Ureter (tissue), 1 donor: ENCODE measurements at places on chromosomes 2 and 18.

DNA sequence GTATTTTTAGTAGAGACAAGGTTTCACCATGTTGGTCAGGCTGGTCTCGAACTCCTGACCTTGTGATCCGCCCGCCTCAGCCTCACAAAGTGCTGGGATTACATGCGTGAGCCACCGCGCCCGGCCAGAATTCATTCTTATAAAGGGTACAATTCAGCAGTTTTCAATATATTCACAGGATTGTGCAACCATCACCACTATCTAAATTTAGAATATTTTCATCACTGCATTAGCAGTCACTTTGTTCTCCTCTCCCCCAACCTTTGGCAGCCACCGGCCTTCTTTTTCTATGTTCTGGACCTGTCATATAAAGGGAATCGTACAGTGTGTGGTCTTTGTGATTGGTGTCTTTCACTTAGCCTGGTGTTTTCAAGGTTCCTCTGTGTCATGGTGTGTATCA, 40.7 kb downstream of the TCF7L1 start:
- DNase-seq = no peak

DNA sequence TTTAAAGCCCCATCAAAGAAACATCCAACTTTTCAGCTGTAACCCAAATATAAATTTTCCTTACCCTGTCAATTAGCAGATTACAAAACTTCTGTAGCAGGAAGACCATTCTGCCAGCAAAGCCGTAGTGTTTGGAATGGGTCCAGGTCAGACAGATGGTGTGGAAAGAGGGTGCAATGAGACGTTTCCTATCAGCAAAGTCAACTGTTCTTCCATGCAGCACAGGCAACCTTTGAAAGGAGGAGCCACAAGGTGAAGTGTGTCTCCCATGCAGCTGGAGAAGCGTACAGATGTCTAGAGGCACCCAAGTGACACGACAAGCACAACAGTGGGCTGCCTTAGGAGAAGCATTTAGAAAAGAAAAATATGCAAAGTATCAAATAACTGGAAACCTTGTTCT, 83.7 kb downstream of the SP3 start:
- DNase-seq = no peak

DNA sequence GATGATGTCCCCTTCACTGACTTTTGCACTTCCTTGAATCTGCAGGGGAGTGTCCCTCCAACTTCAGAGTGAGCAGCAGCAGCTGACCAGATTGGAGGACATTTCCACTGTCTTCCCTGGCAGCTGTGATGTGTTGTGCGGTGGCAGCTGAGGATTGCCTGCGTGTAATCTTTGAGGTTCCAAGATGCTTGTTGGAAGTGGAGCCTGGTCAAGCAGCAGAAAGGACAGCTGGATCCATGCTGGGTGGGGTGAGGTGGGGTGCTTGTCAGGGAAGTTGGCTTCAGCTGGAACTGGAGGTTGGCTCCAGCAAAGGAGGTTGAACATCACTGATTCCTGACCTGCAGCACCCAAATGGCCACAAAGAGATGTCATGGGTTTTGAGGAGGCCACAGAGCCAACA, 64.8 kb downstream of the ST3GAL5 start:
- DNase-seq = peak; percentile 22

DNA sequence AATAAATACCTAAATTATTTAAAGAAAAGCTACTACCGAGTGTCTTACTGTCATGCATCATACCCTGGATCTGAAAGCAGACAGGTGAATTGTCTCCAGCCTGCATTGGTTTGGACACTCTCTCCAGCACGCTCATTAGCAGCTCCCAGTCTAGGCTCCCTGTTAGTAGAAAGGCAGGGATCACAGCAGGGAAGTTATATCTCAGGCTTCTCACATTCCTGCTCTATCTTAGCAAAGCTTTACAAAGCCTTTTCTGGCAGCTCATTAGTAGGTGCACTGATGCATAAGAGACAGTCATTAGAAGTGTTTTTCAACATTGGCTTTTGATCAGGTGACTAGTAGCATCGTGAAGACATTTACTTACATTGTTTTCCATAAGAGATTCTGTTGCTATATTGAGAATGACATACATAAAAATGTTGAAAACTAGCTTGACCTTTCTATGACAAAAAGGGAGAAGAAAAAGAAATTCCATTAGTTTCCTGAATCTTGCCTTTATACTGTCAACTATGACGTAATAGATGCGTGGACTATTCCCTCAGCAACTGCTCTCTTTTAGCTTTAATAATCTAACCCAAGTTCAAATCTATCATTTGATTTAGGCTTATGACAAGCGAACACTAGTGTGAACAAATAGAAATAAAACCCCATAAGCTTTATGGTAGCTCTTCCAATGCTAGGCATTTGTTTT, 408.7 kb upstream of the KCNH7 start:
- no peak for DNase-seq

- DNase-seq = no peak
Observed at GRCh38 chr18:40431071-40431985, 1523.7 kb upstream of the PIK3C3 start.

DNA sequence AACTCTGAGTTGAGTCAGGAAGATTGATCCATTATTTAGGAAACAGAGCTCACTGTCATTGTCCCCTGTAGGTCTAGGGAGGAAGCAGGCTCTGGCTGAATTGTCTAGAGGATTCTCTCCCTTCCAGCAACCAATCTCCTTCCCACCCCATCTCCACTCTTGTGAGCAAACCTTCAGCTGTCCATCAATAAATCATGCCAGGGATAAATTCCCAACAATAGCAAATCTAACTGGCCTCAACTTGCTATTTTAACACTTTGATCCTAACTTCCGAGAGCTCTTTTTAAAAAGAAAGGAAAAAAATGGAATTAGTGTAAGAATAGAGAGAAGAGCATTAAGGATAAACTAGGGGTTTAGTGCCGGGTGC, 53.5 kb downstream of the ATP8B1 start:
- no peak for DNase-seq

- DNase-seq = no peak
Observed at GRCh38 chr2:127740665-127741288, 39.5 kb downstream of the SFT2D3 start.

- no peak for DNase-seq
Observed at GRCh38 chr2:28828382-28828781, 17.7 kb downstream of the SPDYA start.

DNA sequence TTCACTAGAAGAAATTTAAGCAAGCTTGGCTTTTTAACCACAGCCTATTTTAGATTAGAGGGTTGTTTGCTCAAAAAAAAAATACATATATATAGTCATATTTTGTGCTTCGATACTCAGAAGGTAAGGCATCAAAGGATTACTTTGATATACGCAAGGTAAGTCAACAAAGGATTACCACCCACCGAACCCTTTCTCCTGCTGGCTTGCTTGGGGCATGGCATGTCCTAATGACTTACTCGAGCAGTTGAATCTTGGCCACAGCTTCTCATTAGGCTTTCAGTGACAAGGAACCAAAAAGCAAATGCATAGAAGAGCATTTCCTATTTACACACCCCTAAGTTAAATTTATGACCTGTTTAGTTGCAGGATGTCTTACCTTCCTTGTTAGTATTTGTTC, 295.7 kb downstream of the AGAP1 start:
- DNase-seq = no peak

- DNase-seq = no peak
Observed at GRCh38 chr2:9410108-9410507, 13.2 kb downstream of the ITGB1BP1 start.

- DNase-seq = no peak
Observed at GRCh38 chr2:75130171-75130570, 69.1 kb downstream of the TACR1 start.
